ENCODE measurements at places on chromosomes 4 and X. TPM values are rescaled to one million over a fixed set of nuclear protein-coding genes. Genes with fewer than 3 reads are reported as not detected.

PLP1 gene
- total RNA-seq = 1.2 TPM

ZDHHC15 gene
- 0.10 TPM for total RNA-seq

TBX22 gene
- total RNA-seq = not detected

RBM3 gene
- total RNA-seq = 52.7 TPM

CSAG3 gene
- total RNA-seq = not detected

ANKRD50 gene
- 4.2 TPM for total RNA-seq

S100P gene
- not detected for total RNA-seq

GLRA2 gene
- not detected for total RNA-seq

- DNase-seq = no peak
These were observed 212.0 kb downstream of the COMMD8 start for GRCh38 chr4:47251348-47252135.

DNA sequence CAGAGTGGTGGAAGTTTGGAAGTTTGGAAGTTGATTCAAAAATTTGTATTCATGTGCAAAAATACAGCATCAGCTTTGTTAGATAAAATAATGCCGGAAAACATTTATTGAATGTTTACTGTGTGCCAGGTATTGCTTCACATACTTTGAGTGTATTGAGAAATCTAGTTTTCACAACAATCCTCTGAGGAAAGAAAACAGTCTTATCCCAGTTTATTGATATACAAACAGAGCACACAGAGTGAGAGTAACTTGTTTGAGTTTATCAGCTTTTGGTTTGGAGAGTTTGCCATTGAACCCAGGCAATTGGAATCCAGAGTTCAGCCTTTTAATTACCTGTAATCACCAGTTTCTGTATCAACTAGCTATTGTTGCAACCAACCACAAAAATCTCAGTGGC is 127.2 kb upstream of the RPS6KA3 start:
- DNase-seq = no peak

DNA sequence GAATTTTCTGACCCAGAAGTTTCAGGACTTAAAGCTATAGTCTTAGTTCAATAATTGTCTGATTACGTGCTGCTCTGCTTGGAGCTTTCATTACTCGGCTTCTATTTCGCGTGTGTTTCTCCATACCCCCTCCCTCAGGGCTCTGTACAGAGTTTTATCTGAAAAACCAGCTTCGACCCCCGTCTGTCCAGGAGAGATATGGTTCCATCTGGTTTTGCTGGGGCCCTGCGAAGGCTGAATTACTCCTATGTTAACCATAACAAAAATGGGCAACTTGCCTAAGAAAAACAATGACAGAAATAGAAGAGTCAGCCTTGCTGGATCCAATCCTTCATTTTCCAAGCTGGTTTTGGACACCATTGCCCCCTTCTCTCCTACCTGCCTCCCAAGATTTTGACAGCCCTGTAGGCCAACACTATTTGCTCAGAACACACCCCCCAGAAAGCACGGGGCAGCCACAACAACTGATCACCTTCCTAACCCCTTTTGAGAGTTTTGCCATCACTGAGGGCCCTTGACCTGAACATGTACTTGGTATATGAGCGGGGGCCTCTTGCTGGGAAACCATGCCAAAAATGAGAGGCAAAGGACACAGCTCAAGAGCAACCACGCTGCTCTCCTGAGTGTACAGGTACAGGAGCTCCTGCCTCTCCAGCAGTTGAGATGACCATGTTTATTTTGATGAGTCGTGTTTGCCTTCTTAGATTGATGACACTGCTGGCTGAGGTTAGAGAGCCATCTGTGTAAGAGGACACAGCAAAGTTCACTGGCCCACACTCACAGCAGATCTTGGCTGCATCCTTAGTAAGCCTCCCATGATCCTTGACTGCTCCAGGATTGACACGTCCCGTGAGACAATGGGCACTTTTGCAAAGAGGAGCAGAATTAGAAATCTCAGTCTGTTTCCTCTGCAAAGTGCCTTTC is 36.2 kb upstream of the ATP6AP2 start:
- no peak for DNase-seq

GRCh38 chr4:125072269-125072668 is 242.5 kb upstream of the FAT4 start:
- DNase-seq = no peak

DNA sequence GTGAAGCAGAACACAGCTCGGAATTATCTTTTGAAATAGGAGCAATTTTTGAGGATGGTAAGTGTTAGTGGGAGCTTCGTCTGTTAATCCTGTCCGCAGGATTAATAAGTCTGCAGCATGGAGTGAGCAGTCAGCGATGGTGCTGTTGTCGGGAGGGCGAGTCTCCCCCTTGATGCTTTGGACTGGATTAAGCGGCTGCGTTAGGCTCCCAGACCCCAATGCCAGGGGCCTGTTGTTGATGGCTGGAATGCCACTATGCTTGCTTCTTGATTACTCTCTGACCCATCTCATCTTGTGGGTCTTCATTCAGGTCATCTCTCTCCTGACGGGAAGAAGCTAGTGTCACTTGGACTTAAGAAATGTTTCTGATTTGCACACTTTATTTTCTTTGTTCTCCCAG is 332.6 kb downstream of the ARHGAP10 start:
- DNase-seq = no peak

DNA sequence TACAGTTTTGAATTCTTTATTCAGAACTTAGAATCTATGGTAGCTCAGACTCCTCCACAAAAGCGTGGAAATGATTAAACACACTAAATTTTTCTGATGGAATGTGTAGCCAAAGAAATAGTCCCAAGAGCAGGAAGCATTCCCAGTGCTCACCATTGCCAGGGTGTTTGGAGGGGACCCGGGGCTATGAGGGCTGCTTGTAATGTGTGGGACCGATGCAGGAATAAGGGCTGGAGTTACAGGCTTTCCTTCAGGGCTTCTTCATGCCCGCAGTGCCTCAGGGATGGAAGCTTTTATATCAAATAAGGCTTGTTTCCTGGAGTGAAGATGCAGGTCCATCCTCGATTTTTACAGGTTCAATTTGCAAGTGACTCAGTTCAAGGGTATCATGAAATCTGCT is 25.8 kb downstream of the WWC2 start:
- no peak for DNase-seq

DNA sequence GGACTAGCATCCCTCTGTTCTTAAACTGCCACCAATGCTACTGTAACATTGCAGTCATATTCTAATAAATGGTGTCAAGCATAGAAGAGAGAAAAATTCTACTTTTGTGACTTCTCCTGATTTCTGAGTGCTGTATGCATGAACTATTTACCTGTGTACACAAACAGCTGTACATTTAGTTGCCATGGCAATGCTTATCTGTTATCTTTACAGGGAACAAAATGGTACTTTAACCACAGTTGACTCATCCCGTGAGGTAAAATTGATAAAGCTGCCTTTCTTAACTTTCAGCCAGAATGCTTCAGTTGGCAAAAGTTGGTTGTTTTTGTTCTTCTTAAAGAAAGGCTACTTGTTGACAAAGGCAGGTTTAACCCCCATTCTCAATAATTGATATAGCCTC is 587.5 kb upstream of the MAGEB2 start:
- DNase-seq = no peak

GRCh38 chr4:53994382-53995102 is 69.9 kb downstream of the CHIC2 start:
- DNase-seq = no peak

DNA sequence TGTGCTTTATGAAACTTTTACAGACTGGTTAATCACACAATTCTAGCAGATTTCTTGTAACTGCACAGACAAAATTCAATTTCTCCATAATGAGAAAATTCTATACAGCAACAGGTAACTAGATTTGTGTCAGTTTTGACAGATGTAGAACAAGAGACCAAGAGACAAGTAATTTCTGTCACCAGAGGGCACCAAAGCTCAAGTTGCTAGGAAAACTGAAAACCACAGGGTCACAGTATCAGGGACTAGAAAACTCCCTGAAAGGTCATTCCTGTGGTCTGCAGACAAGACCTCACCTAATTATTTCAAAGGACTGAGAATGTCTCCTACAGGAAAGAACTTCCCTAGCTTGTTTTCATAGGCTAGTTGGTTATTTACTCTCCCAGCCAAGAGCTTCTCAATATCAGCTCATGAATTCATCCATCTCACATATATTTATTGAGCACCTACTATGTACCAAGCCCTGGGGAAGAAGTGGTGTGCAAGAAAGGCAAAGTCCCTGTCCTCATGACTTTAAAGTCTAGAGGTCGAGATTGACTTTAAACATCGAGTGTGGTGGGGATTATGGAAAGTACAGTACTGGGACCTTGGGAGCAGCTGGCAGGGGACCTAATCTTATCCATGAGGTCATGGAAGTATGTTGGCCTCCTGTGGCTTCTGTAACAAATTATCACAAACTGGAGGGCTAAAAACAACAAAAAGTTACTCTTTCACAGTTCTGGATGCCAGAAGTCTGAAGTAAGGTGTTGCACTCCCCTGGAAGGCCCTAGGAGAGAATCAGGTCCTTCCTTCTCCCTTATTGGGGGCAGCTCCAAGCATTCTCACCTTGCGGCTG is 47.8 kb upstream of the SETD7 start:
- DNase-seq = no peak

DNA sequence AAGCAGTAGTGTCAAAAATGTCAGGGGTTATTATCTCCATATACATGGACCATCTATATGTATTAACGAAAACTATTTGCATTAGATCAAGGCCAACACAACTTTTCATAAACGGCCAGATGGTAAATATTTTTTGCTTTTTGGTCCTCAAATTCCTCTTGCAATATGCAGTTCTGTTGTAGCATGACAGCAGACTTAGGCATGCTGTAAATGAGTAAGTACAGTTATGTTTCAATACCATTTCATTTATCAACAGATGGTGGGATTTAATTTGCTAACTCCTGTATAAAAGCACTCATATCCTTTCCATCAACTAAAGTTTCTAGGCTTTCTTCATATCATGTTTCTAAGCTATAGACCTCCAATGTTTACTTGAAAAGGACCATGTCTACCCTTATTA is 208.1 kb downstream of the ANKRD50 start:
- no peak for DNase-seq

- DNase-seq = no peak
These were observed 41.9 kb upstream of the NEUROG2 start for GRCh38 chr4:112557676-112558411.

DNA sequence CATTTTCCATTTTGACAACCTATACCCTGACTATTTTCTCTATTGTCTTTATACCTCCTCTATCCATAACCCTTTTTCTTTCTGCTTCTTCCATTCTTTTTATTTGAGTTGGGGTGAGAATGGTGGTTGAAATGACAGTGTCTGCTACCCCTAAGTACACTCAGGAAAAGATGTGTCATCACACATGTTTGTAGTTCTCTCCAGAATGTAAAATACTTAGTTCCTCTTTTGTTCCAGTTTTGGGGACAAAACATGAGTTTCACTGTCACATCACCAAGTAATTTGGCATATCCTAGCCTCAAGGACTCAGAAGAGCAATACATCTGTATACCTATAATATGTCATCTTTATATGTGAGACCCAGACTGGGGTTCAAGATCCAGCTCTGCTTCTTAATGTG is 90.3 kb downstream of the COMMD8 start:
- DNase-seq = no peak

DNA sequence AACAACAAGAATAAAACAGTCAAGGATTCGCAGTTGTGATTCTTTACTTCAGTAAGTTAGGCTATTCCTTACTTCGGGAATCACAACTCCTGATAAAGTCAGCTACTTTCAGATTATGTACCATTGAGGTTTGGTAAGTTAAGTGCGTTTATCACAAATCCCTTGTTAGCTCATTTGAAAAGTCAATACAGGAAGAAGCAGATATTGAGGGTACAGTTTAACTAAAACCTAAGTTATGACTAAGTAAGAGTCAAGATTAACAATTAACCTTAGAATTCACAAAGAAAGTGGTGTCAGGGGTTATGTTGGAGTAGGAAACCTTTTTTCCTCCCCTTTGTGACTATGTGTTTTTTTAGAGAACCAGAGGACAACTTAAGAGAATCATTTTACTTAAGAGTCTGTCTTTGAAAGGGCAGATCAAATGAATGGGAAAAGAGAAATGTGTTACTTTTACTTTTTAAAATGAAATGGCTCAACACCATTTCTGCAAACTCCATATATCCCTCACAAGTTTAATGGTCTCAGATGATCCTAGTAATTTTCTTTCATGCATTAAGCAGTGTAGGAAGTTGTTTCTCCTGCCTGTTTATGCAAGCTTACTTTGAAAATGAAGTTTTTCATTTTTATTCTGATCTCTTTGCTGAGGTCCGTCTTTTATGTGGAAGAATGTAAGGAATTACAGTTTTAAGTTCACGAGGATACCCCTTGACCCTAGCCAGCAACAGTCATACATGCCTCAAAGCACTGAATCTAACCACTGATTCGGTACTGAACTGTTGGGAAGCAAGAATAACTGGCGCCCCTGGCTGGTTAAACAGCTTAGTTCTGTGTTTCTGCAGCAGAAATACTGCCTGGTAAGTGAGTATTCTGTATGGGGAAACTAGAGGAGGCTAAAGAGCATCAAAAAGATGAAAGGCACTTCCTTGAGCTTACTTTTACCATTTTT is 211.7 kb downstream of the SLC4A4 start:
- DNase-seq = no peak

DNA sequence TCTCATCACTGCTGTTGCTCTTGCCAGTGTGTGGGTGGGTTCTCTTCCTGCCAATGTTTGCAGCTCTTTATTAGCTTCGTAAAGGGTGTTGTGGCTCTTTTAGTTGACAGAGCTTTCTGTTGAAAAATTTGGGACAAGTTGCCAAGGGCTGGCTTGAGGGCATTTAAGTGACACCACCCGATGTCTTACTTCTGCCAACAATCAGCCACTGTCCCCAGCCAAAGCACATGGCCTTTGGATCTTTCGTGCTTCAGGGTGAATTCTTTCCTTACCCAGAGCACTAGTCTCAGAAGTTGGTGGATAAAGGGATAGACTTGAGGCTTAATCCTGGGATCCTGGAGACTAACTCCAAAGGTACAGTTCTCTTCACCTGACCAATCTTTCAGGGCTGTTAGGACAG is 113.6 kb downstream of the SOX3 start:
- DNase-seq = no peak

DNA sequence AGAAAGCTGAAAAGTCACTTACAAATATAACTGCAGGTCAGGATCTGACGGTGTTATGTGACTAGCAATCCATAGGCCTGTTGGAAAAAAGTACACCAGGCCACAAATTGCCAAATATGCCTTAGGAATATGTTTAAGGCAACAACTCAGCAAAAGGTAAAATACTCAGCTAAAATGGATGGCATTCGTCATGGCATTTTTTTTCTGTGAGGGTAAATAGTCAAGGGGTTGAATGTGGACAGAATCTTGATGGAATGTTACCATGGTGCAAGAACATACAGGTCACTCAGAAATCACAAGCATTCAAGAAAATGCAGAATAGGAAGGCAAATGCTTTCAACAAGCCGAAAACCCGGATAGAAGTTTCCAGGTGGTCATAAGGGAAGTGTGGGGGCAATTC is 121.7 kb upstream of the MBNL3 start:
- no peak for DNase-seq

- no peak for DNase-seq
These were observed 43.6 kb downstream of the DRD5 start for GRCh38 chr4:9825049-9825448.

GRCh38 chrX:143455046-143455445 is 62.2 kb downstream of the SPANXN3 start:
- DNase-seq = peak; percentile 14

- no peak for DNase-seq
These were observed 214.9 kb downstream of the GASK1B start for GRCh38 chr4:157957905-157958304.
